Gastroesophageal sphincter (tissue), 4 donors: ENCODE measurements at places on chromosomes 13 and 19.

DNA sequence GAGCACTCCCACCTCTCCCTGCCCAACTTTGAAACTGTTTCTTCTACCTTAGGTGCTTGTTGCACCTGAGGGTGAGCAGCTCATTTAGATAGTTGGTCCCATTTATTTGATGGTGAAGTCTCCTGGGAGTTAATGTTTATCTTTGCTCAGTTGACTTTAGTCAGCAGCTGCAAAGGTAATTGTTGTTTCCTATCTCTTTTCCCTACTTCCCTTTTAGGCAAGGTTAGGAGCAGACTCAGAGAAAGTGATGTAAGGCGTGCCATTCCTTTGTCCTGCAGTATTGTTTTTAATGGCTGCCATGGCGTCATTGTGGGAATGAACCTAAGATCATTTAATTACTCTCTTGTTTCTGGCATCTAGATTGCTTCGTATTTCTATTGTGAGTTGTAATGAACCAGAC lies 11.6 kb downstream of the AKAP11 start:
- ATAC-seq = no peak

GRCh38 chr19:41263042-41263849 lies 926 bp upstream of the HNRNPUL1 start:
- ATAC-seq = peak; percentile 8

DNA sequence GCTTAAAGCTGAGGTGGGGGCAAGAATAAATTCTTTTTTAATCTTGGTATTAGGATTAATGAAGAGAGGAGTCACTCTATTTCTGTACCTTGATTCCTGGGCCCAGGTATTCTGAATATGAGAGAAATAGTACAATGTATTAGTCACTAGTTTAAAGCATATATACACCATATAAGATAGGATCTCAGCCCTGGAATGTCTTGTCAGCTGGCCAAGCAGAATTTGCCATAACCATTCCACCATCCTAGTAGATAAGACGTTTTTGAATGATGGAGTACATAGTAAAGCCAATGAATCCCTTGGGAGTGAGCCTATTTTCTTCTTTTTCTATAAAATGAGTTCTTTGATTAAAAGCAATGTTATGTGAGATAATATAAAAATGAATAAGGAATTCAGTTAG lies 55.6 kb downstream of the UFM1 start:
- no peak for ATAC-seq

- no peak for ATAC-seq
Observed at GRCh38 chr13:29254626-29255370, 340.7 kb downstream of the SLC7A1 start.

GRCh38 chr19:7196763-7197118 lies 97.5 kb downstream of the INSR start:
- ATAC-seq = no peak
